A172 (cell line): ENCODE measurements at places on chromosomes 2 and 18. TPM values are rescaled to one million over a fixed set of nuclear protein-coding genes. Genes with fewer than 3 reads are reported as not detected.
A peak's percentile ranks its signal among the peaks of the same experiment; 100 is the strongest.

The TEX44 gene
- total RNA-seq = not detected in 2 replicates

The SIX3 gene
- total RNA-seq = not detected in 2 replicates

The EMILIN1 gene
- 0.10 and 0.47 TPM in 2 replicates for total RNA-seq

The UBE2F gene
- total RNA-seq = 74.5 and 116 TPM in 2 replicates

The BCL11A gene
- not detected in 2 replicates for total RNA-seq

The DPP10 gene
- not detected in 2 replicates for total RNA-seq

The PHLPP1 gene
- total RNA-seq = 6.4 and 7.9 TPM in 2 replicates

- DNase-seq = peak; percentile 19
Observed at GRCh38 chr2:48448274-48449061, 81.5 kb upstream of the STON1 start.

DNA sequence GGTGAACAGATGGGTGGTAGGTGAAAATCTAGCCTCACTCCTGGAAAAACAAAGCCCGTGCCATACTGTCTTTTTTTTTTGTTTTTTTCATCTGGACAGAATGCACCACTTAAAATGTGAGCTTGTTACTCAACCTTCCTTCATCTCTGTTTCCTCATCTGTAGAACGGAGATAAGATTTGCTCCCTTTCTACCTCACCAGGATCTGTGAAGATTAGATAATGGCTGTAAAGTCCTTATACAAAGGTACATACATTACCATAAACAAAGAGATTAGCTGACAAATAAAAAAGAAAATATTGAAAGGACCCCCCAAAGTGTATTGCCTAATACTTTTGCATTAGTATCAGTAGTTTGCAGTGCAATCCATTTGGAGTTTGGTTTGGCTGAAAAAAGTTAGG lies 75.4 kb upstream of the ZEB2 start:
- DNase-seq = no peak

- DNase-seq = no peak
Observed at GRCh38 chr2:216147172-216148131, 38.3 kb downstream of the XRCC5 start.

DNA sequence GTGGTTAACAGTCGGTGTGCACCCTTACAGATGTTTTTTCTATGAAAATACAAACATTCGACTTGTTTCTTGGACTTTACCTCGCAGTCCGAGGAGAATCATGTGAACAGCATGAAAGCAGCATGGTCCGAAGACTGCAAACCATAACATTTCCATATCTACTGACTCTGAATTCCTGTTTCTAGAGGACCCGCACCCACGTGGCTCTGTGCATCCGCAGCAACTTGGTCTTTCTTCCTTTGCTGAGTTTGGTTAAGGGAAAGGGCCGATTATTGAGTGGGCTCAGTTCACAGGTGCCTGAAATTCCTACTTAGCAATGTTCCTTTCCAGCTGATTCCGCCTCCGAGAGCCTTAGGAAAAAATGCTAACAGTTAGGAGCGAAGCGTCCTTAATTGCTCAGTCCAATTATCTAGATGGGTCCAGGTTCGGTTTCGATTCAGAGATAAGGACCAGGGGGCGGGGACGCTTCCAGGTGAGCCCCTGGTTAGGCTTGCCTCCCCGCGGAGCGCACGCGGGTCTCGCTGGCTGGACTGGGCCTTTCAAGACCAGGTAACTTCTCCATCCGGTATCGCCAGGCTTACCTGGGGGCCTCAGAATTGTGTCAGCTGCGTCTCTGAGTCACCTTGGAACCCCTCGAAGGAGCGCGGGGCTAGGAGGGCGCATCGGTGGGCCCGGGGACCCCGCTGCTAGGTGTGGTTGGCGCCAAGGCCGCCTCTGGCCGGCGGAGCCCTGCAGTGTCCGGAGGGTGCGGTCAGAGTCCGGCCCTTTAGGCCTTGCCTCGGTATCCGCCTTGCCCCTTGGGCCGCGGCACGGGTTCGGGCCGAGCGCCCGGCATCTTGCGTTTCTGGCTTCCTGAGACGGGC lies 1.1 kb upstream of the B3GNT2 start:
- DNase-seq = no peak

DNA sequence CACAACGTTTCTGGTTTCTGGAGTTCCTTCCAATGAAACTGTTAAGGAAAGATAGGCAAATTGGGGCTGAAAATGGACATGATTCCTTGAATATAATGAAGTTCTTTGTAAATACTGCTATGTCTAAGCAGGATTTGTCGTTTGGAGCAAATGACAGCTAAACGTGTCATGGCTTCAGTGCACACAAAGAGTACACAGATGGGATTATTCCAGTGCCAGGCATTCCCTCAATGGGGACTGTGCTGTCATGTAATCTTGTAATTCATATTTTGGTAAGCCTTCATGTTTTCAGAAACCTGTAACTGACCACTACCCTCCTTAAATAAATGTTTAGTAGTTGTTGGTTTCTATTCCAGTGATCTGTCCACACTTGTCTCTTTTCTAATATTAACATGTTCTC lies 404.7 kb upstream of the CDH7 start:
- DNase-seq = no peak

GRCh38 chr2:234288974-234289455 lies 207.9 kb downstream of the ARL4C start:
- DNase-seq = peak; percentile 61

GRCh38 chr18:27605107-27605834 lies 420.2 kb upstream of the CHST9 start:
- DNase-seq = peak; percentile 79

GRCh38 chr2:98828793-98829371 lies 98.0 kb upstream of the MGAT4A start:
- DNase-seq = no peak

DNA sequence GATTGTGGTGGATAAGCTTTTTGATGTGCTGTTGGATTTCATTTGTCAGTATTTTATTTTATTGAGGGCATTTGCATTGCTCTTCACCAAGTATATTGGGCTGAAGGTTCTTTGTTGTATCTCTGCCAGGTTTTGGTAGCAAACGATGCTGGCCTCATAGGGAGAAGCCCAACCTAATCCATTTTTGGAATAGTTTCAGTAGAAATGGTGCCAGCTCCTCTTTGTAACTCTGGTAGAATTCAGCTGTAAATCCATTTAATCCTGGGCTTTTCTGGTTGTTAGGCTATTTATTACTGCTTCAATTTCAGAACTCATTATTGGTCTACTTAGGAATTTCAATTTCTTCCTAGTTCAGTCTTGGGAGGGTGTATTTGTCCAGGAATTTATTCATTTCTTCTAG lies 309.8 kb upstream of the SETBP1 start:
- no peak for DNase-seq
